ENCODE measurements at places on chromosomes 6 and 20. TPM values are rescaled to one million over a fixed set of nuclear protein-coding genes. Genes with fewer than 3 reads are reported as not detected.

The CEP43 gene
- 13.0 TPM for total RNA-seq

The TMEM14C gene
- total RNA-seq: 42.8 TPM

The STXBP5 gene
- 40.0 TPM for total RNA-seq

The NKAPL gene
- 0.22 TPM for total RNA-seq

The SFTA2 gene
- 6.6 TPM for total RNA-seq

The EDN1 gene
- total RNA-seq: 11.8 TPM

The FGD2 gene
- 13.4 TPM for total RNA-seq

The HLA-DQA2 gene
- 0.91 TPM for total RNA-seq

The LHFPL5 gene
- total RNA-seq: not detected
